Gastrocnemius medialis (tissue), 4 donors: ENCODE measurements at places on chromosomes 2 and 18. TPM values are rescaled to one million over a fixed set of nuclear protein-coding genes. Genes with fewer than 3 reads are reported as not detected.

DNA sequence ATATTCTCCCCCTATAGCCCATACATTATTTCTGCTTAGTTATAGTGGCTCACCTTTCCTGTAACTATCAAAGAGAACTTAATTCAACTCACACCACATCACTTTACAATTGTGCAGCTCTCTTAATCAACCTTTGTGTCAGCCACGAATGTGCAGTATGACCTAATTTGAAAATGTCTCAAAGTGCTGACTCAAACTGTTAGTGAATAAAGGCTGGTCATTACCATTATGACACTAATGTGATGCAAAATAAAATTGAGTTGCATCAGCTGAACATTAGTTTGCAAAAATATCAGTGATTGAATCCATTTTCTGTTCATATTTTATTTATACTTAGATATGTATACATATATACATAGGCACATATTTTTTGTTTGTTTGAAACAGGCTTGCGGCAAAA, 251.8 kb downstream of the MEIS1 start:
- no peaks in the 10 kb centered on the region for H3K4me1 ChIP-seq
- H3K36me3 ChIP-seq: no peaks in the 10 kb centered on the region
- H3K4me3 ChIP-seq: no peak overlapping the region
- DNase-seq: no peak

DNA sequence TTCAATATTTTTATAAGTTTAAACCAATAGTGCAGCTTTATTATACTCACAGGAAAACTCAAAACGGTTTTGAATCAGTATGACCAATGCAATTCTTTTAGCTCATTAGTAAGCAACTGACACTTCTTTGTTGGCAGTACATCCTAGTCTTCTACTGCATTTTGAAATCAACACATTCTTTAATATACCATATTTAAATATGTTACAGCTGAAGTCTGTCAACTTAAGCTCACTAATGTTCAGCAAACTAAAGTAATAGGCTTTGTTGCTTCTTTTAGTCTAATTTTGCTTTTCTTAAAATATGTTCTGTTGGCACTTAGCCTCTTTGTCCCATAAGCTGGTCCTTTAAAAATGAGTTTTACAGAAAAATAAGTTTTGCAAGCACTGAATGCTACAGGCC, 55.4 kb upstream of the CCBE1 start:
- H3K27ac ChIP-seq: no peak overlapping the region
- no peaks in the 10 kb centered on the region for H3K36me3 ChIP-seq
- H3K4me1 ChIP-seq: no peaks in the 10 kb centered on the region
- H3K27me3 ChIP-seq: no peaks in the 10 kb centered on the region

GRCh38 chr2:109285244-109285651, 156.2 kb downstream of the SH3RF3 start:
- DNase-seq: no peak
- H3K36me3 ChIP-seq: no peaks in the 10 kb centered on the region
- H3K27me3 ChIP-seq: no peaks in the 10 kb centered on the region
- no peak overlapping the region for H3K4me3 ChIP-seq

- no peak overlapping the region for H3K4me3 ChIP-seq
- no peaks in the 10 kb centered on the region for H3K36me3 ChIP-seq
- no peaks in the 10 kb centered on the region for H3K27me3 ChIP-seq
- H3K4me1 ChIP-seq: no peaks in the 10 kb centered on the region
- H3K27ac ChIP-seq: no peak overlapping the region
- no peak for DNase-seq
Measured at GRCh38 chr2:199704358-199705238, 146.4 kb downstream of the FTCDNL1 start.

GRCh38 chr2:127193164-127193966, 26.7 kb downstream of the CYP27C1 start:
- H3K36me3 ChIP-seq: no peaks in the 10 kb centered on the region
- no peak overlapping the region for H3K27ac ChIP-seq
- peaks cover 17% of the 10 kb centered on the region for H3K4me1 ChIP-seq
- no peak for DNase-seq
- H3K4me3 ChIP-seq: no peak overlapping the region
- H3K27me3 ChIP-seq: no peaks in the 10 kb centered on the region

Gene HOXD12
- total RNA-seq: not detected

Gene SPRED2
- 9.3 TPM for total RNA-seq

Gene LHCGR
- not detected for total RNA-seq

Gene TFPI
- total RNA-seq: 64.8 TPM

Gene REG3G
- not detected for total RNA-seq

Gene SULT1C2
- not detected for total RNA-seq

Gene TCF23
- total RNA-seq: not detected

Gene ASXL3
- 0.04 TPM for total RNA-seq

Gene LRRTM1
- total RNA-seq: not detected

Gene RNF103
- total RNA-seq: 31.1 TPM
